Globus pallidus (tissue), 1 donor: ENCODE measurements at places on chromosomes 4 and X.

DNA sequence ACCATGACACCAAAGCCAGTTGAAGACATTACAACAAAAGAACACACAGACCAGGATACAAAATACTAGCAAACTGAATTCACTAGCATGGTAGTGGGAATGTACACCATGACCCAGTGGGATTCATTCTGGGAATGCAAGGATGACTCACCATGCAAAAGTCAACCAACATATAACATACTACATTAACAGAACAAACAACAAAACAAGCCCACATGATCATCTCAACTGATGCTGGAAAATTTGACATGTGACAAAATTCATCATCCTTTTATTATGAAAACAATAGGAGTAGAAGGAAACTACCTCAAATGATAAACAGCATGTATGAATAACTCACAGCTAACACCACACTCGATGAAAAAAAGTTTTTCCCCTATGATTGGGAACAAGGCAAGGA lies 190.2 kb downstream of the DCLK2 start:
- no peak for DNase-seq

GRCh38 chr4:23973308-23973855 lies 83.5 kb upstream of the PPARGC1A start:
- DNase-seq, result no peak

DNA sequence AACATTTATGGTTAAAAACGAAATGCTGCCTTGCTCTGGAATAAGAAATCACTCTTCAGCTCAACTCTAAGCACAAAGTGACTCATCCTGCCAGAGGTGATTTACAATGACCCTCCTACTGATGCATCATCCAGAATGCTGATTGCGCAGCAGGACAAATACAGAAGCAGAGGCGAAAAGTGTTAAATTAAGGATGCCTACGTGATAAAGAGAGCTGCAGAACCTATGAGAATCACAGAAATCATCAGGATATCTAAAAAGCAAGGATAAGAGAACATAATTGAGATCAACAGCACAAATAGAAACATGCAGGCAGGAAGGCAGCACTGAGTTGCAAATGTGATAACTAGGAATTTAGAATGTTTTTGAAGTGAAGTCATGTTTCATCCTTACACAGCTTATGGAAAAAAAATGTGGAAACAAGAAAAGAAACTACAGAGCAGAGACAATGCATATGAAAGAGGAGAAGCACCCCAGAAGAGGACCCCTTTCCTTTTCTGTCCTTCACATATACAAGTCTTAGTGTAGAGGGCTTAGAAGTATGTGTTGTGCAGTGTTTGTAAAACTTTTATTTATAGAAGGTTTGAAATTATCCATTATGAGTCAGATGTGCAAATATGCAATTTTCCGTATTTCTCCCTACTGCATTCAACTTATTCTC lies 188.4 kb downstream of the SLC7A11 start:
- DNase-seq, result no peak

GRCh38 chrX:70169281-70169680 lies 8.0 kb upstream of the DGAT2L6 start:
- DNase-seq, result no peak

DNA sequence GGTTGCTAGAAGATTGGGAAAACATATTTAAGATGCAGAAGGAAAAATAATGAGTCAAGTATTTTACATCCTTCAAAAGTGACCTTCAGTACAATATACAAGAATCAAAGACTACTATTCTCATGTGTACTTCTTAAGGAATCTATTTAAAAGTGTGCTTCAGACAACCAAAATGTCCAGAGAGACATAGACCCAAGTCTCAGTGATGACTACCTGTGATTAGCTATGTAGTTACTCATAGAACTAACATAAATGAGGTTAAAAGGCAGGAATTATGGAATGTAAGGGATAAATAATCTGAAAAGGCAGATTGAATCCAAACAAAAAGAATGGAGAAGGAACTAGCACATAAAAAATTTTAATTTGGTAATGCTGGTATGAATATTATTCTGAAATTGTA lies 634.7 kb upstream of the FAM241A start:
- no peak for DNase-seq

DNA sequence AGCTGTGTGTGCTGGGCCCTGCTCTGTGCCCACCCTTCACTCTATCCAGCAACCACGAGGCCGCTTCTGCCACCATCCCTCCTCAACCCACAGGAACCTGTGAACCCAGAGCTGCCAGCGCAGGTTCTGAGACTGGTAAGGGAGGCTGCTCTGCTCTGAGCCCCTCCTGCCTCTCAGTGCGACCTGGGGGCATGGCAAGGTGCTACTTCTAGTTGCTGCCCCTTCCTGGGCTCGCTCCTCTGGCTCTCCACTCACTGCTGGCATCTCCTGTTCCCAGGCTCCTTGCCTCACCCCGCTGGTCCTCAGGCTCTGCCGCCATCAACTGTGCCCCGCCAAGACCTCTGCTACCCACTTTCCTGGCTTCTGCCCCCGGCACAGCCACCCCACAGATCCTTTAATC lies 39.3 kb downstream of the RNF212 start:
- no peak for DNase-seq

DNA sequence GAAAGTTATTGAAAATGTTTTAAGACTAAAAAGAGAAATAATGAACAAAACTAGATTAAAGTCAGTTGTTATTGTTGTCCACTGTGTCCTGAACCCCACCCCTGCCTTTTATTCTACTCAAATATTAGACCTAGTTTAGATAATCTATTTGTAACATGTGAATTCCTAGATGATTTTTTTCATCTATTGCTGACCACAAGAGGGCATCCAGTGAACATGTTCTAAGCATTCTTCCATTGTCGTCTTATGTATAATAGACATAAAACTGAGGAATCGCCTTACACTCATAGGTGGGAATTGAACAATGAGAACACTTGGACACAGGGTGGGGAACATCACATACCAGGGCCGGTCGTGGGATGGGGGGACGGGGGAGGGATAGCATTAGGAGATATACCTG lies 36.4 kb upstream of the HPRT1 start:
- peak; percentile 24 for DNase-seq

GRCh38 chrX:20623448-20623847 lies 356.7 kb upstream of the RPS6KA3 start:
- DNase-seq, result no peak
